ENCODE measurements at places on chromosomes 2 and 18. TPM values are rescaled to one million over a fixed set of nuclear protein-coding genes. Genes with fewer than 3 reads are reported as not detected.
A peak's percentile ranks its signal among the peaks of the same experiment; 100 is the strongest.

ALLC gene
- not detected for total RNA-seq

PCARE gene
- total RNA-seq = not detected

GCG gene
- total RNA-seq = not detected

EPHA4 gene
- total RNA-seq = 0.47 TPM

NLRC4 gene
- not detected for total RNA-seq

NT5C1B gene
- total RNA-seq = not detected

MAT2A gene
- total RNA-seq = 384 TPM

VAMP5 gene
- 29.3 TPM for total RNA-seq

TRIB2 gene
- 5.0 TPM for total RNA-seq

DNA sequence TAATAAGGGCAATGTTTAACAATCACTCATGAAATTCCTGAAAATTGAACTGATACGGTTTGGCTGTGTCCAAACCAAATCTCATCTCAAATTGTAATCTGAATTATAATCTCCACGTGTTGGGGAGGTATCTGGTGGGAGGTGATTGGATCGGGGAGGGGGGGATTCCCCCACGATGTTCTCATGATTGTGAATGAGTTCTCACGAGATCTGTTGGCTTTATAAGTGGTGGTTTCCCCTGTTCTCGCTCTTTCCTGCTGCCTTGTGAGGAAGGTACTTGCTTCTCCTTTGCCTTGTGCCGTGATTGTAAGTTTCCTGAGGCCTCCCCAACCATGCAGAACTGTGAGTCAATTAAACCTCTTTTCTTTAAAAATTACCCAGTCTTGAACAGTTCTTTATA, 34.0 kb upstream of the SKOR2 start:
- DNase-seq = no peak

DNA sequence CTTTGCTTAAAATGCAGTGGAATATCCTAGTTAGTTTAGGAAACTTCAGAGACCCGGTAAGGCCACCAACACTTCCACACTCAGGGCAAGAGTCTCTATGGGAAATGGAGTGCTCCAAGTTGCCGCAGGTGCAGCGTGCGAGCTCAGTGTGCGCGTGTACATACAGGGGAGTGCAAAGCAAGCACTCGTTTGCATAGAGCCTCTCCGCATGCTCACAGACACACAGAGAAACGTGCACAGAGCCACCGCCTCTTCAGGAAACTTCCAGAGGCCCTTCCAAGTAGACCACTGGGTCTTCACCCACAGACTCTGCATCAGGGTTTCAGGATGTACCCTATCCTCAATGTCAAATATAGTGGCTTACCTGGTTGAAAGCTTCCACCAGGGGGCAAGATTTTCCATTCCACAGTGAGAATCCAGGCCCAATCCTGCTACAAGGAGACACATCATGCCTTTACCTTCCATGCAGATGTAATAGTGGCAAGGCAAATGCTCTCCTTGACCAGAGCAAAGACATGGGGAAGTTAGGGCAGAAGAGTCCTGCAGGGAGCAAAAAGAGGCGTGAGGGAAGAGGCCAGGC, 513.0 kb upstream of the MYT1L start:
- no peak for DNase-seq

- no peak for DNase-seq
These were observed 638.2 kb downstream of the FBXO15 start for GRCh38 chr18:73509460-73509859.

GRCh38 chr2:30253873-30254684, 22.7 kb downstream of the LBH start:
- no peak for DNase-seq

- no peak for DNase-seq
These were observed 515.7 kb downstream of the DCDC2C start for GRCh38 chr2:4219101-4219500.

- DNase-seq = no peak
These were observed 124.1 kb downstream of the RAPGEF4 start for GRCh38 chr2:172859581-172860335.

DNA sequence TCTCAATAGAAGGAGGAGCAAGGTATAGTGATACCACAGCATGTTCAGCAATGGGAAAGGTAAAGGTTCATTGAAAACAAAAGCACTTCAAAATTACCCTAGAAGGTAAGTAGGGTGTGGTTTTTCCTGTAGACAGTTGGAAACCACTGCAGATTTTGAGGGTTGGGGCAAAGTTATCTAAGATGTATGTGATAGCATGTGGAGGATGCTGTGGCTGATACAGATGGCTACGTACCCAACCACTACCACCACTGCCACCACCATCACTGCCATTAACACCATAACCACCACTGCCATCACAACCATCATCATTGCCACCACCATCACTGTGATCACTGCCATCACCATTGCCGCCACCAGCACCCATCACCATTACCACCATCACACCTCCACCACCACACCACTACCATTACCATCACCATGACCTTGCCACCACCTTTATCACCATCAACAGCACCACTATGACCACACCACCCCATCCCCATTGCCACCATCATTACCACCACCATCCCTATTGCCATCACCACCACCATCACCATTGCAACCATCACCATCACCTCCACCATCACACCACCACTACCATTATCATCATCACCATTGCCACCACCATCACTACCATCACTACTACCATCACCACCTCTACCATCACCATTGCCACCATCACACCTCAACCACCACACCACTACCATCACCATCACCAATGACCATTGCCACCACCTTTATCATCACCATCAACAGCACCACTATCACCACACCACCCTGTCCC, 3.7 kb downstream of the TMSB10 start:
- DNase-seq = no peak

DNA sequence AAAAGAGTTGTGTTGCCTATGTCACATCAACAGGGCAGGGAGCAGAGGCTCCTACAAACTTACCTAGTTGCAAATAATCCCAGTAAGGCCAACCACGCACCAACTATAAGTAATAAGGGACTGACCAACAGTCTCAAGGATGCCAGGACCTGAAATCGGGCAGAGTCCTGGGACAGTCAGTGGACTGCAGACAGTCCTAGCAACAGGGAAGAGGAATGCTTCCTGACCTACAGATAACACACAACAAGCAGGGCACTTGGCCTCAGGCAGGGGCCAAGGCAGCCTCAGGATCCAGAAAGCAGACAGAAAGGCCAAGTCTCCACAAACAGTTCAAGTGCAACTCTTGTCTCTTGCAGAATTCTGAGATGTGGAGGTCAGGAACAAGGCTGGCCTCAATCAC, 56.2 kb downstream of the GALNT14 start:
- no peak for DNase-seq

DNA sequence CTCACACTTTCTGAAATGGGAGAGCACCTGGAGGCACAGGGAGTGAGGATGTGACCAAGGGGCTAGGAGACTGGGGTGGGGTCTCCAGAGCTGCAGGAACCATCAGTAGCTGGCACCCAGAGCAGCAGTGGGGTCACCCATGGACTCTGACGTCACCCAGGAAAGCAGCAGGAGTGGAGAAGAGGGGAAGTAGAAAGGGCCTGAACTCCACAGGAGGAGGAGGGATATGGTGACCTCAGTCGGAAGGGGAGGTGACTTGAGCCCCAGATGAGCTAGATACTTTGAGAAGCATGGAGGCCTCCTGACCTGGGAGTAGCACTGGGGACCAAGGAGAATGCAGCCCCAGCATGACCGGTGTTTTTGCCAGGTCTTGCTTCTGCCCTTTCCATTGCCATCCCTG, 8.8 kb downstream of the NMUR1 start:
- DNase-seq = no peak

DNA sequence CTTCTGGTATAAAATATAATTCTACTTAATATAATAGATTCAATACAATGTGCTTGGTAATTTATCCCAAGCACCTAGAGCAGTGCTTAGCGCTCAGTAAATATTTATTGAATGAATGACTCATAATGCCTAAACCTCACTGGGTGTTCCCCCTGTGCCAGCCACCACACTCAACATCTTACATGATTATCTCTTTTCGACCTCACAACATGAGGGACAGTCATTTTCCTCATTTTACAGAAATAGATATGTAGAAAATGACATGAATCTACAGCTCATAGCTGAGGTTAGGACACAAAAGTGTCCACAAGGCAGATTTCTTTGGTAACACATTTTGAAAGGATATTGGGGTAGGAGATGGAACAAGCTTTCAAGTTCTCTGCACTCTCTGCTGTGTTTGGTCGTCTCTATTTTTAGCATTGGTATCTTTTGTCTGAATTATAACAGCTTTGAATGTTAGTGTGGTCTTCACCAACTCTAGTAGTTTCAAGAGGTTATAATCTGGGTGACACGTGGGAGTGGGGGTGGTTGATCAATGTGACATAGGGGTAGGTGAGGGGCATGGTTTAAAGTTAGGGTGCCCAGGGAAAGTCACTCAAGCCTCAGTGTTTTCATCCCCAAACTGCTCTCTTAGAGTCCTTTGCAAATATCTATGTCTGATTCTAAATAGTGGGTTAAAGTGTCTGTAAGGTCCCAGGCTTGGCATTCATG, 9.8 kb downstream of the MYOM1 start:
- DNase-seq = no peak

- DNase-seq = no peak
These were observed 12.1 kb downstream of the BBS5 start for GRCh38 chr2:169491378-169491777.

- no peak for DNase-seq
These were observed 60.3 kb downstream of the MEX3C start for GRCh38 chr18:51137026-51137729.

- no peak for DNase-seq
These were observed 41.2 kb downstream of the SLC9A2 start for GRCh38 chr2:102660574-102660973.

GRCh38 chr2:189304360-189304759, 124.8 kb upstream of the COL5A2 start:
- DNase-seq = peak; percentile 38

DNA sequence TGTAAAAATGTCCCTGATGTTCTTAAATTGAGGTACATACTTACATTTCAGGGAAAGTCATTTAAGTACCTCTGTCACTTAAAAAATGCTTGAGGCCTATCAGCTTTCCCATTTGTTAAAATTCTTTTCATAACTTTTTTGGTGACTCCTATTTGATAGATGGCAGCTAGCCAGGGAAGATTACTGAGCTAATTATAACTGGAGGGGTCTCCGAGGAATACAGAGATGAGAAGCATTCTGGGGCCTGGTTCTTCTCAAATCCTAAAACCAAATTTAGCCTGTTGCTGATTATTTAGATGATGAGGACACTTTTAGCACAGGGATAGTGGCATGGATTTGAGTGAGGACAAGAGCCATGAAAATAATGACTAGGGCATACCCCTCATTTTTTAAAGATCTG, 4.8 kb downstream of the UGP2 start:
- no peak for DNase-seq

- no peak for DNase-seq
These were observed 32.1 kb upstream of the DYNAP start for GRCh38 chr18:54558609-54559585.

DNA sequence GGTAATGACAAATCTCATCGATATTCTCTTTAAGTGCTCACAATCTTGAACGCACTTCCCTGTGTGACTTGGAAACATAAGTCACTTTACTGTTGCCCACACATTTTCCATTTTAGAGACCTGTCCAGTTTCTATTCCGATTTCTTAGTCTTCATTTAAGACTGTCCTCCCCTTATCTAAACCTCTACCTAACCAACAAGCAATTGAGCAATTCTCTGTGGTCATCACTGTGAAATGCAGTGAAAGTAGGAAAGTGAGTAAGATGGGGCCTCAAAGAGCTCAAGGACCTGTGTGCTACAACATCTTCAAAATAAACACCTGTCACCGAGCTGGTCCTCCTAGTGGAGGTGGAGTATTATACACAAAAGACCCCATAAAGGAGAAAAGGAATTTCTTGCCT, 184.4 kb downstream of the CNTNAP5 start:
- no peak for DNase-seq

GRCh38 chr2:19255481-19255880, 102.9 kb downstream of the OSR1 start:
- DNase-seq = no peak

DNA sequence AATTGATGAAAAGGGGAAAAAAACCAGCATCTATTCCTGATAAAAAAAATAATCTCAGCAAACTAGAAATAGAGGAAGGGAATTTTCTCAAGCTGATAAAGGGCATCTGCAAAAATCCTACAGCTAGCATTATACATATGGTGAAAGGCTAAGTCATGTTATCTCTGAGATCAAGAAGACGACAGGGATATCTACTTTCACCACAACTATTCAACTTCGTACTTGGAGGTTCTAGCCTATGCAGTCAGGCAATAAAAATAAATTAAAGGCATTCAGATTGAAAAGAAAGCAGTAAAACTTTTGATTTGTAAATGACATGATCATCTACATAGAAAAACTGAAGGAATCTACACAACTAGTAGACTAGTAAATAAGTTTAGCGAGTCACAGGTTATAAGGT, 58.2 kb downstream of the CAB39 start:
- no peak for DNase-seq

DNA sequence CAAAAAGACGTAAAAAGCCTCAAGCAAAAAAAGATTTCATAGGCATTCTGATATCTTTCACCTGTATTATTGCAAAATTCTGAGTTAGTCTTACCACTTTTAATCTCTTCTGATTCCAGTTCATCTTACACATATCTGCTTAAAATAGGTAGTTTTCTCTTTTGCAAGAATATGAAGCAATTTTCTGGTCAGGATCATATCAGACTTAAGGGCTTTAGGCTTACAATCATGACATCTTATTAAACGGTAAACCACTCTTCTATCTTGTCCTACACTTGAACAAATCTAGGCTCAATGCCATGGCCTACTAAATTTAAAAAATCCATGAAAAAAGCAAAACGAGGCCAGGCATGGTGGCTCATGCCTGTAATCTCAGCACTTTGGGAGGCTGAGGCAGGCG, 50.1 kb upstream of the GAREM1 start:
- no peak for DNase-seq

DNA sequence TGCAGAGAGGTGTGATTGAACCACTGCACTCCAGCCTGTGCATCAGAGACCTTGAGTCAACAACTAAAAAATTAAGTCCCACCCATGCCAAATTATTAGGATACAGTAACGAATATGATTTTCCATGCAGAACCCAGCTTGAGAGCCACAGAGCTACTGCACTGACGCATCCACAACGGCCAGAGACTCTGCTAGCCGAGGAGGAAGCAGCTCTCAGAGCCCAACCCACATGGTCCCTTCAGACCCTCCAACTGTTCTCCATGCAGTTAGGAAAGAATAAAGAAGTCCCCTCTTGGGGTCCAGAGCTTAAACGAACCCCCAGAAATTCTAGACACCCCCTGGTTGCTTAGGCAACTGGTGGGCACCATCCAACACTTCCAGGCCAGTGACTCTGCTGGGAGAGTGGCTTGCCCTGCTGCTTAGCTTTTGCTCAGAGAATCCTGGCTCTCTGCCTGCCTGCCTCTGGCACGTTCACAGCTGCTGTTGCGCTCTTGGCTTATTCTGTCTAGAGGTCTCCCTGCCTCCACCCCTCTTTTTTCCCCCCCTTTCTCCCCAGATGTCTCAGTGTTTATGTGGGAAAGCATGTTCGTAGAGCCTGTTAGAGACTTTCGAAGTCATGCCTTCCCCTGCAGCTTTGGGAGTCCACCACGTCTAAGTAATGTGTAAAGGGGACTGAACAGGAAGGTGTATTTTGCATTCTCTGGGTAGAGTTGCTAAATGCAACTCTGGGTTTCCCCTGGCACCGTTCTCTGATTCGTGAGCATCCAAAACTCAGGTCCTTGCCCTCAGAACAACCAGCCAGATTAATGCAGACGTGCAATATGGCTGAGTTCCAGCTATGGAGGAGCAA, 26.0 kb upstream of the SP3 start:
- DNase-seq = no peak
